HCT116 (cell line): ENCODE measurements at places on chromosomes 12 and 14. TPM values are rescaled to one million over a fixed set of nuclear protein-coding genes. Genes with fewer than 3 reads are reported as not detected.
A peak's percentile ranks its signal among the peaks of the same experiment; 100 is the strongest.

Gene PRH2
- not detected for total RNA-seq

Gene SLC10A1
- total RNA-seq, result not detected

DNA sequence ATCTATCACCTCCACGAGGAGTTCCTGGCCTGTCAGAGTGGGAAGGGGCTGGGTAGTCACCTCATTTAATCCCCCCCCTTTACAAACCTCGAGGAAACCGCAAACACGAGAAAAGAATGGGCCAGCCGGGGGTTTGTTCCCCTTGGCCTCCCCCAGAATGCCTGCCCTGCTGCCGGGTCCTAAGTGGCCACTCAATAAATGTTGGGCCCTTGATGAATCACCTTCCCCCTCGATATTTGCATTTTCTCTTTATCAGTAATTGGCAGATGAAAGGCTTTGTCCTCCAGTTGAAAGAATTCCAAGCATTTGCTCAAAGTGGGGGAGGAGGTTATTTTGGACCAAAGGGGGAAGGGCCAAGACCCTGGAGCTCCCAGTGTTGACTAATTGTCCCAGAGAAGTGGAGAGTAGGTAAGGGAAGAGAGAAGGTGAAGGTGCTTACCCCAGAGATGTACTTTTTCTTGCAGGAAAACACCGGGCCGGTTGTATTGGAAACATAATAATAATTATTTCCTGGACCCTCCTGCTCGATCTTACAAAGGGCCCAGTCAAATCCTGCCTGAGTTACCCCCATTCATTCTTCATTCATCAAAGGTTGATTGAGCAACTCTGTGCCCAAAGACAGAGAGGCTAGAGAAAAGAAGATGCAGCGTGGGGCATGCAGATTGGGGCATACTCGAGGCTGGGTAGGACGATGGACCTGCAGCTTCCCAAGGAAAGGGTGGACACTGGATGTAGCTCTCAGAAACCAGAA lies 1.9 kb upstream of the KDM2B start:
- no peaks in the 10 kb centered on the region for H3K27me3 ChIP-seq
- peaks cover 29% of the 10 kb centered on the region for H3K4me1 ChIP-seq
- no peaks in the 10 kb centered on the region for H3K36me3 ChIP-seq
- no peak for DNase-seq
- no peak overlapping the region for H3K27ac ChIP-seq

DNA sequence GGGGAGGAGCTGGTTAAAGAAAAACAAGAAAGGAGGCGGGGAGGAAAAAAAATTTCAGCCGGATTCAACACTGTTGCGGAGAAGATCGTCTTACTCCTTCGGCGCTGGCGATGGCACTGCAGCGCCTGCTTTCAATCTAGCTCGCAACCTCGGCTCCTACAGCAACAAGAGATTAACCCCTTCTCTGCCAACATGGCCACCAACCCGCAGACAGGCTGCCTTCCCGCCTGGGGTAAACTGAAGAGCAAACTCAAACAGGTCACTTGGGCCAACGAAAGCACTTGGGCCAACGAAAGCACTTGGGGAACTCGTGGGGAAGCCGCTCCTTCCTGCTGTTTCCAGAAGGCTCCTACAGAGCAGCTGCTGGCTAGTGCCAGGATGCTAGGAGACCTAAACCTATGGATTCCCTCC lies 73.7 kb downstream of the CIT start:
- H3K36me3 ChIP-seq, result no peaks in the 10 kb centered on the region; the same call in 1 of the 2 replicates
- no peaks in the 10 kb centered on the region; the same call in 1 of the 2 replicates for H3K4me1 ChIP-seq
- no peak overlapping the region for H3K4me3 ChIP-seq
- H3K27ac ChIP-seq, result no peak overlapping the region
- no peak for DNase-seq

Gene STAC3
- total RNA-seq, result 2.5 TPM

GRCh38 chr12:93699271-93700145 lies 22.3 kb downstream of the CRADD start:
- no peak for DNase-seq
- H3K27ac ChIP-seq, result no peak overlapping the region
- peaks cover 51% of the 10 kb centered on the region for H3K4me1 ChIP-seq
- no peaks in the 10 kb centered on the region for H3K27me3 ChIP-seq
- no peaks in the 10 kb centered on the region for H3K36me3 ChIP-seq

Gene CRIP1
- 260 TPM for total RNA-seq

- no peaks in the 10 kb centered on the region for H3K36me3 ChIP-seq
- no peaks in the 10 kb centered on the region for H3K27me3 ChIP-seq
- H3K4me1 ChIP-seq, result peaks cover 16% of the 10 kb centered on the region
- no peak for DNase-seq
- H3K27ac ChIP-seq, result peak overlapping the region; percentile 77; the same call in 1 of the 2 replicates
- H3K4me3 ChIP-seq, result peak overlapping the region; percentile 95
Observed at GRCh38 chr12:54417712-54418440, 1.2 kb downstream of the ITGA5 start.

Gene CLEC9A
- total RNA-seq, result not detected

DNA sequence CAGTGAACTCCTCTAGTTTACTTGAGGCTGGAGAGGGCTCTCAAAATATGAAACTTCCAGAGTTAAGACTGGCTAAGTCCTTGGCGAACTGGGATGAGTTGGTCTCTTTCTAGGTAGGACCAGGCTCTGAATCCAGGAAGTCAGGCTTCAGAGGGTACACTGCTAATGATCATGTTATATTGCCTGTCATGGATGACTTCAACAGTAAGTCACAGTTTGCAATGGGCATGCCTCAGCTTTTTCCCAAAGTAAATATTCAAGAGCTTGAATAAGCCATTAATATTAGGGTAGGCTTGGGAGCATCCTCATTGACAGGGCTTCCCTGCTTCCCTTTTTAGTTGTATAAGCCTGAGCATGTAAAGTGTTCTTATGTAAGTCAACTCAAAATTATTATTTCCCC lies 61.7 kb upstream of the PTHLH start:
- no peak overlapping the region for H3K4me3 ChIP-seq
- H3K4me1 ChIP-seq, result no peaks in the 10 kb centered on the region
- H3K27ac ChIP-seq, result no peak overlapping the region
- H3K27me3 ChIP-seq, result no peaks in the 10 kb centered on the region
- no peak for DNase-seq

DNA sequence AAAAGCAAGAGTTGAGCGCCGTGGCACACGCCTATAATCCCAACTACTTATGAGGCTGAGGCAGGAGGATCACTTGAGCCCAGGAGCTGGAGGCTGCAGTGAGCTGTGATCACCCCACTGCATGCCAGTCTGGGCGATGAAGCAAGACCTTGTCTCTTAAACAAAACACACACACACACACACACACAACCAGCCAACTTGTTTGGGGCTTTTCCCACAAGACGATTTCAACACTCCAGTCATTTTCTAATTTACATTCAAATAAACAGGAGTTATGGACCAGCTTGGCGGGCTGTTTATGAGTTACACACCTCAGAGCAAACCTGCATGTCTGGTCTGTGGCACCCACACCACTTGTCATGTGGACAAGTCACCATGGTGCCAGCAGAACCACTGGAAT lies 6.7 kb downstream of the GLTP start:
- H3K27ac ChIP-seq, result no peak overlapping the region
- H3K4me1 ChIP-seq, result peaks cover 11% of the 10 kb centered on the region
- H3K36me3 ChIP-seq, result no peaks in the 10 kb centered on the region
- H3K27me3 ChIP-seq, result no peaks in the 10 kb centered on the region
- no peak overlapping the region for H3K4me3 ChIP-seq
- DNase-seq, result no peak

Gene KITLG
- total RNA-seq, result 570 TPM

- peaks cover 18% of the 10 kb centered on the region; the same call in 1 of the 2 replicates for H3K36me3 ChIP-seq
- H3K4me1 ChIP-seq, result peaks cover 25% of the 10 kb centered on the region
- no peaks in the 10 kb centered on the region for H3K27me3 ChIP-seq
Observed at GRCh38 chr12:50419112-50419909, 18.6 kb downstream of the LARP4 start.

GRCh38 chr14:65303190-65303898 lies 109.2 kb upstream of the FUT8 start:
- DNase-seq, result no peak
- H3K4me3 ChIP-seq, result no peak overlapping the region
- no peaks in the 10 kb centered on the region for H3K27me3 ChIP-seq
- H3K4me1 ChIP-seq, result peaks cover 3% of the 10 kb centered on the region; the same call in 1 of the 2 replicates
- H3K36me3 ChIP-seq, result no peaks in the 10 kb centered on the region

Gene INSM2
- total RNA-seq, result not detected

DNA sequence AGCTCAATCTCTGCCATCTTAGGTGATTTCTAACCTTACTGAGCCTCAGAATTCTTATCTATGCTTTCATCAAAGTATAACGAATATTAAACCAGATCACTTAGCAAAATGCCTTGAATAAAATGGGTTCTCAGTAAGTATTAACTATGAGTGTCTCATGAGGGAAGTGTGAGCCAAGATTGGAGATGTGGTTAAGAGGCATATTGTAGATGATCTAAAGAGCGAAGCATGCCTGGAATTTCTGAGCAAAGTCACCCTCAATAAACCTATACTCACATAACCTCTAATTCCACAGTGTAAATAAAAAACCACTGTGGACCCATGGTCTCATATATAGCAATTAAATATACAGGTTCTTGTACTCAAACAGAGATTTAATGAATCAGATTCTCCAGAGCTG lies 193.1 kb upstream of the FSCB start:
- H3K4me3 ChIP-seq, result no peak overlapping the region
- no peaks in the 10 kb centered on the region for H3K4me1 ChIP-seq
- no peak overlapping the region for H3K27ac ChIP-seq
- H3K36me3 ChIP-seq, result no peaks in the 10 kb centered on the region
- DNase-seq, result no peak
- no peaks in the 10 kb centered on the region for H3K27me3 ChIP-seq

DNA sequence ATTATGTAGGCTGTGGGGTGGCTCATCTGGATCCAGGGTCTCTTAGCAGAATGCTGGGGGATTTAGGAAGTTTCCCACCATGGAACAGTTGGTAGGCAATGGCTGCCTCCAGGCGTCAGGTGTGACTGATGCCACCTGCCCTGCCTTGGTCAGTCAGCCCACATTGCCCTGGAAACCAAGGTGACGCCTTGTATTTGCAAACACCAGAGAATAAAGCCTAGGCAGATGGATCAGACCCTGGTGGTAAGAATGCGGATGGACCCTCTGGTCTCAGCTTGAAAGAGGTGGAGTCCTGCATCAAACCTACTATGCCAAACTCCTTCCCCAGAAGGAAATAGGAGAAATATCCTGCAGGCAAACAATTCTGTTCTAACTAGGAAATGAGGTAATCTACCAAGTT lies 38.2 kb downstream of the NCKAP5L start:
- H3K4me3 ChIP-seq, result no peak overlapping the region
- no peak overlapping the region for H3K27ac ChIP-seq
- H3K4me1 ChIP-seq, result peaks cover 3% of the 10 kb centered on the region; the same call in 1 of the 2 replicates
- no peaks in the 10 kb centered on the region for H3K36me3 ChIP-seq
- no peak for DNase-seq

GRCh38 chr12:3191450-3191849 lies 114.3 kb downstream of the TSPAN9 start:
- H3K27ac ChIP-seq, result no peak overlapping the region
- no peak overlapping the region for H3K4me3 ChIP-seq
- H3K4me1 ChIP-seq, result no peaks in the 10 kb centered on the region
- H3K36me3 ChIP-seq, result no peaks in the 10 kb centered on the region

Gene LGR5
- total RNA-seq, result not detected

DNA sequence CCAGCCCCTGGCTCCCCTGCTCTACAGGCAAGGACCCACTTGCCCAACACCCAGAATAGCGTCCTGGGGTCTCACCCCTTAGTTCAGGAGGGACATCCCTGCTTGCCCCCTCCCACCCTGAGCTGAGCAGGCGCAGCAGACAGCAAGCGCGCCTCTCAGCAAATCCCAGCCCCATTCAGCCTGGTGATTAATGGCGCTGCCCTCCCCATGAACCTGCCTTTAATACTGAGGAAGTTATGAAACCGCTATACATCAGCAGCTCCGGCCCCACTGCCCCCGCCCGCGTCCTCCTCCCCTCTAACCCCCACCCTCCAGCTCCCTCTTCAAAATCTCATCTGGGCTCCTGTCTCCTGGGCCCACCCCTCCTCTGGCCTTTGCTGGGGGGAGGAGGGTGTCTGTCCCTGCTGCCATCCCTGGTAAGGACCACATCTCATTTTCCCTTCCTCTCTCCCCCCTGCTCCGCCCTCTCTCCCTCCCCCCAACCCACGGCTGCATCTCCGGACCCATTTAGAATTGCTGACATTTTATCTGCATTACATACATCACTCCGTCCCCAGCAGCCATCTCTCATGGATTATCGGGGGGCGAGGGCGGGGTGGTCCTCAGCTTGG lies 7.1 kb upstream of the SMUG1 start:
- no peak for DNase-seq
- H3K4me1 ChIP-seq, result peaks cover 5% of the 10 kb centered on the region
- H3K4me3 ChIP-seq, result no peak overlapping the region
- H3K27me3 ChIP-seq, result no peaks in the 10 kb centered on the region
- no peaks in the 10 kb centered on the region for H3K36me3 ChIP-seq

DNA sequence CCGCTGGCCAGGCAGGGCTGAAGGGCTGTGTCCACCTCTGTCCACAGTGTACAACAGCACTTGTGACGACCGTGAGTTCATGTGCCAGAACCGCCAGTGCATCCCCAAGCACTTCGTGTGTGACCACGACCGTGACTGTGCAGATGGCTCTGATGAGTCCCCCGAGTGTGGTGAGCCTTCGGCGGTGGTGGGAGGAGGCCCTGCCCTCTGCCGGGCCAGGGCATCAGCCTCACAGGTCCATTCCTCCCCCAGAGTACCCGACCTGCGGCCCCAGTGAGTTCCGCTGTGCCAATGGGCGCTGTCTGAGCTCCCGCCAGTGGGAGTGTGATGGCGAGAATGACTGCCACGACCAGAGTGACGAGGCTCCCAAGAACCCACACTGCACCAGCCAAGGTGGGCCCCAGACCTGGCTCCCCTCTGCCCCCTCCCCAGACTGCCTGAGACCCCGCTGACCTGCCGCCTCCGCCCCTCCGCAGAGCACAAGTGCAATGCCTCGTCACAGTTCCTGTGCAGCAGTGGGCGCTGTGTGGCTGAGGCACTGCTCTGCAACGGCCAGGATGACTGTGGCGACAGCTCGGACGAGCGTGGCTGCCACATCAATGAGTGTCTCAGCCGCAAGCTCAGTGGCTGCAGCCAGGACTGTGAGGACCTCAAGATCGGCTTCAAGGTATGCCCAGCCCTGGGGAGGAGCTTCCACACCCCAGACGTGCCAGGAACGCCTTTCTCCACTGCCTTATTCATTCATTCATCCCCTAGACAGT lies 20.8 kb upstream of the NXPH4 start:
- no peak overlapping the region for H3K27ac ChIP-seq
- peaks cover 3% of the 10 kb centered on the region for H3K36me3 ChIP-seq
- no peak overlapping the region for H3K4me3 ChIP-seq

DNA sequence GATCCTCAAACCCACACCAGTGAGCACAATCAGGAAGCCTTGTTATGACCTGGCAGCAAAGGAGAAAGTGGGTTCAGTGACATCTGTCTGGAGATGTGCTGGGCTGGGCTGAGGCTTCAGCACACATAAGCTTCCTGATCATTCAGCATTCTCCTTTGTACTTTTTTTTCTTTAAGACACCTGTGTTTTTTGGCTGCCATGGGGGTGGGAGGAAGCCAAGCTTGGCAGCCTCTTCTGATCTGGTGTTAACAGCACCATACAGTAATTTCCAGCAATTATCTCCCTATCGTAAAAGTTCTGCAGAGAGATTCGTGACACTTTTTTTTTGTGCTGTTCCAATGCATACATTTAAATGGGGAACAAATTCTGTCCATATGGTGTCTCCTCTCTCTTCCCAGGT lies 38.9 kb upstream of the RASSF3 start:
- no peak overlapping the region for H3K4me3 ChIP-seq
- DNase-seq, result no peak
- no peak overlapping the region for H3K27ac ChIP-seq
- no peaks in the 10 kb centered on the region for H3K27me3 ChIP-seq
- H3K36me3 ChIP-seq, result no peaks in the 10 kb centered on the region

- DNase-seq, result no peak
- H3K36me3 ChIP-seq, result no peaks in the 10 kb centered on the region
- no peaks in the 10 kb centered on the region for H3K27me3 ChIP-seq
- no peaks in the 10 kb centered on the region for H3K4me1 ChIP-seq
- H3K4me3 ChIP-seq, result no peak overlapping the region
Observed at GRCh38 chr12:22173177-22173576, 127.2 kb downstream of the CMAS start.
